Ecto neural progenitor cell (in vitro differentiated cells): ENCODE measurements at places on chromosomes 7 and 10.

- no peak for DNase-seq
These were observed 115.8 kb upstream of the SORCS1 start for GRCh38 chr10:107280293-107280692.

DNA sequence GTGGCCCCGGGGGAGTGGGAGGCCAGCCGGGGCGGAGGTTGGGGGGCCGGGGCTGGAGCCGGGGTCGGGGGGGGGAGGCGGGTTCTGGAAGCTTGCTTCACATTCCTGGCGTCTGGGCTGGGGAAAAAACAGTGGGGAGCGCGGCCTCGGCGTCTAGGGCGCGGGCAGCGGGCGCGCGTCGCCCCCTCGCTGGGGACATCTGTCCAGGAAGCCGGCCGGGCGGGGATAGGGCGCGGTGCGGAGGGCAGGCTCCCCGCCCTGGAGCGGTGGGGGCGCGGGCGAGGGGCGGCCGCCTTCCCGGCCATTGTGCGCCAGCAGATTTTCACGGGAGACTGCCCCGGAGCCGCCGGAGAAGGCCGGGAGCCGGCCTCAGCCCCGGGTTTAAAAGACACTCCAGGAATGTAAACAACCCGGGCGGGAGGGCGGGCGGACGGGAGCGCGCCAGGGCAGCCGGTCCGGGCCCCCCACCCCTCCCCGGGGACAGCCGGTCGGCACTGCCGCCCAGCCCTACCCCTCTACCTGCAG lies 1.4 kb downstream of the ZMIZ1 start:
- peak; percentile 73 for DNase-seq

DNA sequence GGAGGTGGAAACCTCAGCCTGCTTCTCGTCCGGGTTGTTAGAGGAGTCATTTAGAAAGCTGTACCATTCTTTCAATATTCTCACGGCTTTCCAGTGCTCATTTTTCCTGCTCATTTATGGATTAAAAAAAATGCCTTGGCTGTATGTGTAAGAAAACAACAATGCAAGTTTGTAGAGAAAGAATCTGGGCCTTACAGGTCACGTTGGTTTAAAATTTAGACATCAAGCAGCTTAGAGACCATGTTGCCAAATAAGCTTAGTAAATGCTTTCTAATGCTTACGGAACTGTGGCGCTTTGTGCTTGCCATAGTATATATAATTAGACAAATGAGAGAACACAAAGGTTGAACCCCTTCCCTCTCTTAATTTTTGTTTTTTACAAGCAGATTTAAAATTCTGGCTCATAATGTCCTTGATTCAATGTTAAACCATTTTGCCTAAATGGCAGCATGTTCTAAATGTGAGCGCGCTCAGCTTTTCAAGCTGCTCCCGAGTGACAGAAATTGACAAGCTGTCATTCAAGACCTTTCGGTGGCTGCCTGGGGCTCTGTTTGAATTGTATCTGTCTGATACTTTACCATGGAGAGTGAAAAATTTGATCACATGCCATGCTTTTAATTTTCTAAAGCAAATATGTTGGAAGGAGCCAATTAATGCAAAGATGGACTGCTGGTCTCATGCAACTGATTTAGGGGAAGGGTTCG lies 1.1 kb downstream of the ARMS2 start:
- DNase-seq = no peak

- no peak for DNase-seq
These were observed 140.3 kb upstream of the LAMB4 start for GRCh38 chr7:108270385-108271015.
